ENCODE measurements at places on chromosomes 2 and 18.

DNA sequence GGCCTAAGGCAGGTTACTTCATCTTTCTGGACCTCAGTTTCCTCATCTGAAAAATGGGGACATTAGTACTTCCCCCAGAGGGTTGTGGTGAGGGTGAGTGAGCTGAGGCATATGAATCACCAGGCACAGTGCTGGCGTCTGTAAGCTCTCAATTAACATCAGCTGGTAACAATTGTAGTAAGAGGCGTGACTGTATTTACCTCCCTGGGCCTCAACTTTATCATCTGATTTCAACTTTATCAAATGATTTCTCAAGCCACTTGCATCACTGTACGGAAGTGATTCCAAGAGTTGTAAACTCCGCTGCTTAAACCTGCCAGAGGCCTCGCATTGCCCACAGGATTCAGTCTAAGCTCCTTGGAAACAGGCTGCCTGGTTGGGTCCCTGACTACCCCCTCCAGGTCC lies 53.6 kb upstream of the PKDCC start:
- no peak for DNase-seq

GRCh38 chr2:201348758-201349157 lies 8.4 kb downstream of the FLACC1 start:
- DNase-seq = no peak

GRCh38 chr2:224242561-224242960 lies 159.3 kb downstream of the FAM124B start:
- DNase-seq = no peak

- no peak for DNase-seq
These were observed 58.1 kb downstream of the ARMC9 start for GRCh38 chr2:231256494-231256893.

DNA sequence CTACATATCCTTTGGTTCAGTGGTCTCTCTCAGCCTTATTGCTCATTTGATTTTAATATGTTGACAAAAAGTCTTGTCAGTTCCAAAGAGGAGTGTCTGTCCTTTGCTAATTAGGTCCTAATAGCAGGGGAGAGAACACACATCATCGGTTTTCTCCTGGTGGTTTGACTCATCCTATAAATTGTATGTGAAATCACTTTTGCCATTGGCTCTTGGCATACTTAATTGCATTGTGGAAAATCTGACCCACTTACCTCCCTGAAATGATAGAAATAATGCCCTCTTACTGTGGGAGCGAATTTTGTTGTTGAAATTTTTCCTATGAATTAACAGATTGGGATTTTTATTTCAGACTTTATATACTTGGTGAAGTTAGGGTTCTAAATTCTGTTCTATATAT lies 58.3 kb downstream of the MTCL1 start:
- DNase-seq = no peak

DNA sequence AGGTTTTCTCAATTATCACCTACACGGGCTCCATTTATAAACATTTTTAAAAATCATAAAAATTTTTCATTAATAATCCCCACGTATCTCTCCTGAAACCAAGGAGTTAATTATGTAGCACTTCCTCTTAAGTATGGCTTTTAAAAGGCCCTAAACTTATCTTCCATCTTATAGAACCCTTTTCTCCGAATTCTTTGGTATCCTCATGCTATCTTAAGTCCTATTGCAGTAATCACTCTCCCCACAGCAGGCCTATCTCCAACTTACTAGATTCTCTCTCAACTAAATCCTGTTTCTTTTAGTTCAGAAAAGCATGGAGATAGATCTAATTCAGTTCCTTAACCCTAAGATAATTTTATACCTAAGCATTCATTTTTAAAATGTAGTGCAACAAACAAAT lies 26.2 kb downstream of the RPRD1A start:
- no peak for DNase-seq

DNA sequence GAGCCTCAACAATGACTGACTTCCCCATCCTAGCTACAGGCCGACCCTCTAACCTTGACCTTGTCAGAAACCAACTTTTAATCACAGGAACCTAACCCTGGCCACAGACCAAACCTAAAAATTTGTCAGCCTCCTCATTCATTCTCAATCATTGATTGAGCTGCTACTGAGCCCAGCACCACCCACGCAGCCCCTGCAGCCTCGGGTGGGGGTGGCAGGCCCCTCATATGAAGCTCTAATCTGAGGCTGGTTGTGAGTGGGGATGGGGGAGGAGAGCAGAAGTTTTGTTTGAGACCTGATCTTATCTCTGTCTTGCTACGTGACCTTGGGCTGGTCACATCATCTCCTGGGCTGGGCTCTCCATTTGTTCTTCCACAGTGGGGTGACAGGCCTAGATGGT lies 99.5 kb upstream of the EPAS1 start:
- no peak for DNase-seq

Data from muscle of arm (tissue), 14 donors.